Right lung (tissue), 10 donors: ENCODE measurements at places on chromosomes 7 and 10.

DNA sequence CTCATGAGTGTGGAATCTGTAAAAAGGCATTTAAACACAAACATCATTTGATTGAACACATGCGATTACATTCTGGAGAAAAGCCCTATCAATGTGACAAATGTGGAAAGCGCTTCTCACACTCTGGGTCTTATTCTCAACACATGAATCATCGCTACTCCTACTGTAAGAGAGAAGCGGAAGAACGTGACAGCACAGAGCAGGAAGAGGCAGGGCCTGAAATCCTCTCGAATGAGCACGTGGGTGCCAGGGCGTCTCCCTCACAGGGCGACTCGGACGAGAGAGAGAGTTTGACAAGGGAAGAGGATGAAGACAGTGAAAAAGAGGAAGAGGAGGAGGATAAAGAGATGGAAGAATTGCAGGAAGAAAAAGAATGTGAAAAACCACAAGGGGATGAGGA lies 207.7 kb downstream of the ZEB1 start:
- DNase-seq = no peak

GRCh38 chr10:78348411-78349164 lies 314.9 kb downstream of the RPS24 start:
- DNase-seq = no peak

DNA sequence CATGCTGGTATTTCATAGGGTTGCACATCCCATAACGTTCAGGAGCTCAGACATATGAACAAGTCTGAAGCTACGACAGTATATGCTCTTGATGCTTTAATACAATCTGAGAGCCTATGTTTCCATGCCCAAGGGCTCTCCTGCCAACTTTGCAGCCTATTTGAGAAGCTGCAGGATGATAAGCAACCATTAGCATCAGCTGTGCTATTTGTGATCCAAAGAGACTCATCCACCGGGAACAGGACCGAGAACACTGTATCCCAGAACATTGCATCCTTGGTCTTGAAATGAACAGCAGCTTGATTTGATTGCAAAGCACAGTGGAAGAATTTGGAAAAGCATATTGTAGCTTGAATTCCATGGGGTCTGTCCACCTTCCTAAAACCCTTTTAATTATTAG lies 156.2 kb upstream of the PTER start:
- DNase-seq = no peak

- DNase-seq = no peak
These were observed 8.9 kb downstream of the PURB start for GRCh38 chr7:44876393-44876792.

DNA sequence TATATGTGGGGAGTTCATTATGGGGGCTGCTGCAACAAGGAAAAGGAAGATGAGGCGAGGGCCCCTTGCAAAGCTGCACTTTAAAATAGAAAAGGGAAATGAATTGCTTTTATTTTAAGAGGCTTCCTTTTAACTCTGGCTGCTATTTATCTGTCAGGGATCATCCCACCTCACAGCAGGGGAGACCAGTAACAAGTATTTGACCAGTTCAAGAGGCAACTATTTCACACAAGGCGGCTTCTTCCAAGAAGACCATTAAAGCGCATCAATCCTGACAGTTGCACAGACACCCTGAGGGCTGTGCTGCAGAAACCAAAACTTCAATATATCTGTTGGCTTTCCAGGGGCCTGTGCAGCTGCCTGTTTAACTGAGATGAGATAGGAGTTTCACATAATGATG lies 1009.2 kb downstream of the SORCS3 start:
- no peak for DNase-seq

GRCh38 chr10:50796693-50797092 lies 57.0 kb downstream of the ASAH2B start:
- DNase-seq = no peak

DNA sequence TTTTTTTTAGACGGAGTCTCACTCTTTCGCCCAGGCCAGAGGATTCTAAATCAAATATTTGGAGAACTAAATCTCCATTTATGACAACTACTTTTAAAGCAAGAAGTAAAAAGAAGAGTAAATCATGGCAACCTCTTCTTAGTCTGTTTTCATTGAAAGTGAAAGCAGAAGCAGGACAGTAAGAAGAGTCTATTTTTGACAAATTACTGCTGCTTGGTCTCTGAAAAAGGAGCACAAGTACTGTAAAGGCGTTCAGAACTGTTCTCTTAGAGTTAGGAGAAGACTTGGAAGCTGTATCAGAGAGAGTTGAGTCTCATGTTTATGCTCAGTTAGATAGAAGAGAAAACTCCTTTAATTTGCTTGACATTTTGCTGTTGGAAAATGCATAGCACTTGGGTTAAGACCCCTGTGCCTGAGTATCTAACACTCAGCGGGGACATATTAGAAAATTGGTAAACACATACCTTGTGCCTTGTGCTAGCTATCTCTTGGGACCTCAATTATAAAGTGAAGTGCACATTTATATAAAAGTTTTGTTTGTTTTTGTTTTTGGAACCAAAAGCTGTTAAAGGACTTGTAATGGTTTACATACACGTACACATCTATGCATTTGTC lies 433.0 kb downstream of the ANKRD7 start:
- DNase-seq = no peak

DNA sequence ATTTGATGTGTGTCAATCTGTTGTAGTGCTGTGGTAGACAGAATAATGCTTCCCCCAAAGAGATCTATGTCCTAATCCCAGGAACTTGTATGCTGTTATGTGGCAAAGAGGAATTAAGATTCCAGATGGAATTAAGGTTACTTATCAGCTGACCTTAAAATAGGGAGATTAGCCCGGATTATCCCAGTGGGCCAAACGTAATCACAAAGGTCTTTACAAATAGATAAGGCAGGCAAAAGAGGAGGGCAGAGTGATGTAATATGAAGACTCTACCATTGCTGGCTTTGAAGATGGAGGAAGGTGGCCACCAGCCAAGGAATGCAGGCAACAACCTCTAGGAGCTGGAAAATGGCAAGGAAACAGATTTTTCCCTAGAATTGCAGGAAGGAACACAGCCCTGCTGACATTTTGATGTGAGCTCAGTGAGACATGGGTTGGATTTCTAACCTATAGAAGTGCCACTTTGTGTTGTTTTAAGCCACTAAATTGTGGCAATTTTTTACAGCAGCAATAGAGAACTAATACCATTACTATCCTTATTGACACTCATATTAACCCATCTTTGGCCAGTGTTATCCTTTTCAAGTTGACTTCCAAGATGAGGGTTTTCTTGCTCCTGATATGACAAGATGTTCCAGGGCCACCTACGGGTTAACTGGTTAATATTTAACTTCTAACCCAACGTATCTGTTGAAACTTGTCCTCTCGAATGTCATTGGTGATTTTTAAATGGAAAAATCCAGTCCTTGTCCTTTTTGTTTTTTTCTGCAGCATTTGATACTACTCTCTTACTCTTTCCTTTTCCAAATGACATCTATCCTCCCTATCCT lies 29.3 kb downstream of the CYCS start:
- no peak for DNase-seq

- DNase-seq = no peak
These were observed 484.0 kb upstream of the MBL2 start for GRCh38 chr10:53256623-53257022.

DNA sequence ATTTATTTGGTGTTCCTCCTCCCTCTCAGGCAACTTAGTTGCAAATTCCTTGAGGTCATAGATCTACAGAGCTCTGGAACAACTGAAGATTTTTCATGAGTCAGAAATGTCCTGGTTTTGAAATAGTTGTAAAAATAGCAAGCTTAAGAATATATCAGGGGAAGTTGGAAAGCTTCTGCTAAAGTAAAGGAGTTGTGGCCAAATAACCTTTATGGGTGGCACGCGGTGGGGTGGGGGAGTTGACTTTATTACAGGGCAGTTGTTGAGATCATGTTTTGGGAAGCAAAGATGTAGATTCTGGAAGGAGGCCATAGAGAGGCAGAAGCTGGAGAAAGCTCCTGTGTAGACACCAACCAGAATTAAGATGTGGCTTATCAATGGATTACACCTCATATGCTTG lies 326.0 kb upstream of the MTPN start:
- no peak for DNase-seq

GRCh38 chr7:98870121-98870651 lies 372 bp upstream of the TMEM130 start:
- DNase-seq = no peak

- no peak for DNase-seq
These were observed 53.4 kb downstream of the NRCAM start for GRCh38 chr7:108402865-108403264.

GRCh38 chr10:46091828-46092523 lies 45.9 kb upstream of the MSMB start:
- DNase-seq = no peak

DNA sequence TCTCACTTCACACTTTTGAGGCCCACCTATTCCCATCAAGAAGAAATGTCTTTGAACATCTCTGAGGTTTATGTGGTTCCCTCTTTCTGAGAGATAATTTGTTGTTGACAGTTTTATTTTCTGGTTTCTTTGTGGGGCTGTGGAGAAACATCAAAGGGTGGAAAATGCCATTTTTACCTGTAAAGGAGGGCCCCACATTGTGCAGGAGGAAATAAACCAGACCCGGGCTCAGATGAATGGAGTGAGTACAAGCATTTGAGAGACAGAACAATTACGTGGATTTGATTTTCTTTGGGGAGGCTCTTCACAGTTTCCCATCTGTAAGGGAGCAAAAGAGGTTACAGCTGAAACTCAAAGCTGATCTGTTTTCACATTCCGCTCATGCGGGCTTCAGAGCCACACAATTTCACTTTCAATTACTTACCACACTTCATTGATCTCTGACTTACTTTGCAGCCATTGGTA lies 29.8 kb downstream of the ITPRIP start:
- no peak for DNase-seq

GRCh38 chr7:157009170-157009777 lies 1.2 kb downstream of the MNX1 start:
- no peak for DNase-seq

DNA sequence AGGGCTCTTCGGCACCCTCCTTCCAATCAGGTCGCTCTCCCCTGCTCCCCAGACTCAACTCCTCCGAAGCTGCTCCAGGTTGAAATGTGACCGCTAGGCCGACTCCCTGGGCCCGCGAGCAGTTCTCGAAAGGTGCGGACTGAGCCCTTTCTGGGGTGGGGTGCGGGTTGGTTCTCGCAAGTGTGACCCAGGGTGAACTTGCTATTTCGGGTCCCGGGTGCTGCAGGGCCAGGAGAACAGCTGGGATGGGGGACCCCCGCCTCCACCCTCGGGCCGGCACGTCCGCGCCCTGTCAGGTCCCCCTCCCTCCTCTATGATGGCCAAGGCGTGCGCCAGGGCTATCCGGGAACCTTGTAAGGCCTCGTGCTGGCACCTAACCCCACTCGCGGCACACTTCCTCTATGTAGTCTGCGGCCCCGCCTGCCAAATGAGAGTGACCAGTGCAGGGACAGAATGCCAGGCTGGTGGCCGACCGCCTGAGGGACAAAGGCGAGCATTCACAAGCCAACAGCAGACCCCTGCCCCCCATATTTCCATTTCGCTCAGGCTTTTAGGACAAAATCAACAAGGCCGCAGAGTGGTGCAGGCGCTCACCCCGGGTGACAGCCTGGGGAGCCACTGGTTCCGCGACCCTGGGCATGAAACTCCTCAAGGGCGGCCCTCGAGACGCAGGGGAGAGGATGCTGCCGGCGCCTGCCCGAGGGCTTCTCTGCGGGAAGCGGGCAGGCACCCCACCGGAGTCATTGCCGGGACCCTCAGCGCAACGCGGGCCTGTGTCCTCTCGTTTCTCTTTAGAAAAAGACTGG lies 13.7 kb upstream of the HOXA13 start:
- no peak for DNase-seq

DNA sequence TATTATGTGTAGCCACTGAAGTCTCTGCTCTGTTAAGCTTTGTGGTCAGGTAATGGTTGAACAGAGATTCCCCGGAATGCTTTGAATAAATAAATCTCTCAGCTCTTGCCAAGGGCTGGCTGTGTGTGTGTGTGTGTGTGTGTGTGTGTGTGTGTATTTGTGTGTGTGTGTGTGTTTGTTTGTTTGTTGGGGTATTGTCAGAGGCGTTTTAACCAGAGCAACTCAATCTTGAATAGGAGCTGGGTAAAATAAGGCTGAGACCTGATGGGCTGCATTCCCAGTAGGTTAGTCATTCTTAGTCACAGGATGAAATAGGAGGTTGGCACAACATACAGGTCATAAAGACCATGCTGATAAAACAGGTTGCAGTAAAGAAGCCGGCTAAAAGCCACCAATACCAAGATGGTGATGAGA lies 256.2 kb upstream of the CACNA2D1 start:
- no peak for DNase-seq

- no peak for DNase-seq
These were observed 95.0 kb upstream of the BMPER start for GRCh38 chr7:33810356-33810755.

DNA sequence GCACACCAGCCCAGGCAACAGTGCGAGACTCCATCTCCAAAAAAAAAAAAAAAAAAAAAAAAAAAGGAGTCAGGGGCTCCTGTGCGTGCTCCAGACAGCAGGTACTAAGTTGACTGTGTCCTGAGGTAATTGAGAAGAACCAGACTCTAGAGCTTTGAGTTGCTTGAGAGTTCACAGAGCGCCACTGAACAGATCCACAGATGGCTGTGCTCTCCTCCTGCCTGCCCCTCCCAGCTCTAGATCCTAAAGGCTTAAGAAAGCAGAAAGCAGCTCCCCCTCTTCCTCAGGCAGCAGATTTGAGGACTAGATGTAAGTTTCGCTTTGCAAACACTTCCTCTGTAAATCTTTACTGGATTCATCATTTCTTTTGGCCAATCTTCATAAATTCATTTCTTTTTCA lies 38.7 kb downstream of the SHH start:
- no peak for DNase-seq

- no peak for DNase-seq
These were observed 945.9 kb downstream of the GRID1 start for GRCh38 chr10:85420501-85421191.

- no peak for DNase-seq
These were observed 43.7 kb downstream of the ZNF273 start for GRCh38 chr7:64946772-64947171.

GRCh38 chr7:17948526-17949238 lies 8.4 kb upstream of the SNX13 start:
- no peak for DNase-seq

- no peak for DNase-seq
These were observed 87.8 kb upstream of the RHEB start for GRCh38 chr7:151607464-151607867.

DNA sequence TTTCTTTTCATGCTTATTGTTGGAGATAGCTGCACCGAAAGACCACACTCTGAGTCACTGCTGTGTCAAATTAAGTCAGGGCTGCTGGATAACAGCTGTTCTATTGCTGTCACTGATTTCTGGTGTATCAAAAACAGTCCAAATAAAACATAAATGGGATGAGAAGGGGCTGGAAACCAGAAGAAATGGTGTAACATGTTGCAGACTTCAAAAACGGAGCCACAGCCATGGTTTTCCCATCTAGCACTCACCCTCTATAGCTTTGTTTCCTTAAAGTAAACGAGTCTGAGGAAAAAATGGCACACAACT lies 103.3 kb upstream of the DIP2C start:
- peak; percentile 25 for DNase-seq
